NCI-H1436 treated with DMSO at 0.1 percent for 48 hours (cell line): ENCODE measurements at places on chromosomes 12 and 14.
A peak's percentile ranks its signal among the peaks of the same experiment; 100 is the strongest.

- DNase-seq = no peak
Observed at GRCh38 chr14:71437870-71438269, 494.4 kb upstream of the RGS6 start.

DNA sequence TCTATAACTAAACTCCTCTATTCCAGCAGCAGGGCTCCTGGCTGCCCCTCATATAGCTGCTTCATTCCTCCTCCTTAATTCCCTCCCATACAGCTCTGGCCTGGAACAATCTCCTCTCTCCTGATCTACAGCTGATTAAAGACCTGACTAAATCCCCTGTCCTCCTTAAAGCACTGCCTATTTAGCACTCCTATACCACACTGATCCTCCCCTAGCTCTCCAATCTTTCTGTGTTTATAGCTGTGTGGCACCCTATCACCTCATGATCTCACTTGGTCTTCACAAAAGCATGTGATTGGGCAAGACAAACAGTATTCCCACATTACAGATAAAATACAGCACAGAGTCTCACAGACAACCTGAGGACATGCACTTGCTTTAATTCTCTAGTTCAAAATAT, 17.4 kb downstream of the FMNL3 start:
- DNase-seq = no peak

- no peak for DNase-seq
Observed at GRCh38 chr12:119328111-119328510, 6.4 kb upstream of the CCDC60 start.

- no peak for DNase-seq
Observed at GRCh38 chr12:124463341-124463921, 104.0 kb downstream of the NCOR2 start.

DNA sequence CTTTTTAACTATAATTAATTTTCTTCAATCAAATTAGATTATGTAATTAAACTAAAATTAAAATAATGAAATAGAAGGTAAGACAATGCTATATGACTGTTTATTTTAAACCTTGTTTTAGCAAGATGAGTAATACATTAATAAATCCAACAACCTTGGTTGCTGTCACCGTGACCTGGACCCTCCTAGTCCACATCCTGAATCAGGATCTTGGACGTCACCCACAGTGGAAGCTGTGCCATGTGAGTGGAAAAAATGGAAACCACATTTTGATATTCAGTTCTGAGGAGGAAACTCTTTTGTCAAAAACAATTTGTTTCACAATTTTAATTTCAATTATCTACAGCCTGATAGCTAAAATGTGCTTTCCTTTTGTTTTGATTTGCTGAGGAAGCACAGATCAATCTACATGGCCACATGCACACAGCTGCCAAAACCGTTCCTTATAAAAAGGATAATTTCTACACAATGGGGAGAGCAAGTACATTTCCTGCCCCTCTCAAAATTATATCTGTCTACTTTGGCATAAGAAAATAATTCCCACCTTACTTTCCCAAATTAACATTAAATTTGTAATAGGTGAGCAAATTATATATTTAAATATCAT, 255.5 kb downstream of the RASSF9 start:
- no peak for DNase-seq

GRCh38 chr12:77814386-77814785, 16.3 kb upstream of the NAV3 start:
- no peak for DNase-seq

GRCh38 chr14:30385925-30386324, 173.0 kb upstream of the G2E3 start:
- peak; percentile 41 for DNase-seq

- no peak for DNase-seq
Observed at GRCh38 chr12:90275088-90275487, 566.5 kb upstream of the ATP2B1 start.

DNA sequence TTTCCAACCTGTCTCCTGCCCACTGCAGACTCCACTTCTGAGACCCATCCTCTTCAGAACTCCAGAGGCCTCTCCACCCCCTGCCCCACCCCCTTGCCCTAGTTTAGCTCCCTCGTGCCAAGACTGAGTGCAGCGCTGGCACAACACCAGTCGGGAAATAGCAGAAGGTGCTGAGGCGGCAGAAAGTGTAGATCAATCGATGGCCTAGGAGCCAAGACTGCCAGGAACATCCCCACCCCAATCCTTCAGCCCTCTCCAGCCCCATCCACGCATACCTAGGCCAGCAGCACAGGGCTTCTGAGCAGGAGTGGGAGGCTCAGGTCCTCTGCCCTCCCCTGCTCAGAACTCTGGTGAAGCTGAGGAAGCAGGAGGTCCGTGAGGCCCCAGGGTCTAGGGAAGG, 1.1 kb downstream of the CPNE6 start:
- DNase-seq = no peak

- DNase-seq = no peak
Observed at GRCh38 chr12:27967551-27968054, 4.9 kb downstream of the PTHLH start.

GRCh38 chr12:53223389-53224060, 8.5 kb downstream of the RARG start:
- DNase-seq = no peak

GRCh38 chr14:36086629-36087395, 89.7 kb downstream of the PTCSC3 start:
- no peak for DNase-seq

- no peak for DNase-seq
Observed at GRCh38 chr12:1280059-1280458, 289.0 kb downstream of the ERC1 start.

DNA sequence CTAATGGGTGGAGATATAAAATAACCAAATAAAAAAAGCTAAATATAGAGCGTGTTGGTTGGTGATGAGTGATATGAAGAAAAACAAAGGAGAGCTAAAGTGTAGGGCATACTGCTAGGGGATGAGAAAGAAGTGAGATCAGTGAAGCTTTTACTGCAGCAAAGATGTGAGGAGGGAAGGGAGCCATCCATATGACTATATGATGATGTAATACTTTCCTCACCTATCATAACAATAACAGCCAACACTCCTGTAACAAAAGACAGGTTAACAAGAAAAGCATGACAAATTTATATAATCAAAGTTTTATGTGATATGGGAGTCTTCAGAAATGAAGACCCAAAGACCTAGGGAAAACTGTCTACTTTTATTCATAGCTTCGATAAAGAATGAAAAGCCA, 57.4 kb upstream of the LRFN5 start:
- DNase-seq = no peak

GRCh38 chr14:83734431-83734830, 1795.5 kb upstream of the FLRT2 start:
- DNase-seq = no peak

GRCh38 chr12:2267703-2268470, 215.1 kb downstream of the CACNA1C start:
- no peak for DNase-seq

GRCh38 chr14:93566065-93566693, 135.4 kb downstream of the UNC79 start:
- no peak for DNase-seq

DNA sequence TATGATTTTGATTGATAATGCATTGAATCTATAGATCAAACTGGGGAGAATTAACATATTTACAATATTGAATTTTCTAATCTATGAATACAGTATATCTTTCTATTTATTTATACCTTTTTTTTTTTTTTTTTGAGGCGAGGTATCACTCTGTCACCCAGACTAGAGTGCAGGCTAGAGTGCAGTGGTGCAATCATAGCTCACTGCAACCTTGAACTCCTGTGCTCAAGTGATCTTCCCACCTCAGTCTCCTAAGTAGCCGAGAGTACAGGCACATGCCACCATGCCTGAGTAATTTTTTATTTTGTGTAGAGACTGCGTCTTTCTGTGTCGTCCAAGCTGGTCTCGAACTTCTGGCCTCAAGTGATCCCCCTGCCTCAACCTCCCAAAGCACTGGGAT, 20.4 kb downstream of the LTBR start:
- DNase-seq = no peak

GRCh38 chr12:92602476-92602875, 100.3 kb upstream of the PLEKHG7 start:
- DNase-seq = no peak

- DNase-seq = no peak
Observed at GRCh38 chr14:95221531-95221930, 64.2 kb upstream of the DICER1 start.

DNA sequence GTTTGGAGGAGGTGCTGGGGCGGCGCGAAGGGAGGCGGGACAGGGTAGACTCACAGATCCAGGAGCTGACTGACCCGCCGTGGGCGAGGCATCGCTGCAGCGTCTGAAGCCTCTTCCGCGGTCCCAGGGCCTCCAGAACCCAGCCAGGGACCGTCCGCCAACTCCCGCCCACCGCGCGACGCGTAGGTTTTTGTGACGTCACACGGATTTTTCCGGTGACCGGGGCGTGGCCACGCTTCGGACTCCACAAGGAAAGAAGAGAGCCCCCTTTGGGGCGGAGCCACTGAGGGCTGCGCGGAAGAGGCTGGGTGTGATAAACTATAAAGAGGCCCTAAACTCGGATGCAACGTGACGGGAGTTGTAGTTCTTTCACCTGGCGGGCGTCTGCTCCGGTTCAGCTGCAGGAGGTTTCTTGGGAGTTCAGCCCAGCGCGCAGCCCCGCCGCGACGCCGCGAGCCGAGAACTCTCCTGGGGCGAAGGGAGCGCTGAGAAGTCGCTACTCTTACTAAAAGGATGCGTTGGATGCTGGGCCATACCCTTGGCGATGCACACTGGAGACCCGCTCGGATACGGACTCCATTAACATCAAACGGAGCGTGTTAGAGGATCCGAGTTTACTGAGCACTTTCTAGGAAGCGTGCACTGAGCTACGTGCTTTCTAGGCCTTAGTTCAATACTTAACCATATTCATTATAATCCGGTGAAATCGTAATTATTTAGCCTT, at the start of gene AMN1:
AMN1 (minus strand) TSS at position 105 of the 724 bp plus-strand sequence; CDS start at position 92, 13 bp downstream.
- DNase-seq = peak; percentile 96

- no peak for DNase-seq
Observed at GRCh38 chr14:51396222-51396815, 156.3 kb downstream of the TMX1 start.

DNA sequence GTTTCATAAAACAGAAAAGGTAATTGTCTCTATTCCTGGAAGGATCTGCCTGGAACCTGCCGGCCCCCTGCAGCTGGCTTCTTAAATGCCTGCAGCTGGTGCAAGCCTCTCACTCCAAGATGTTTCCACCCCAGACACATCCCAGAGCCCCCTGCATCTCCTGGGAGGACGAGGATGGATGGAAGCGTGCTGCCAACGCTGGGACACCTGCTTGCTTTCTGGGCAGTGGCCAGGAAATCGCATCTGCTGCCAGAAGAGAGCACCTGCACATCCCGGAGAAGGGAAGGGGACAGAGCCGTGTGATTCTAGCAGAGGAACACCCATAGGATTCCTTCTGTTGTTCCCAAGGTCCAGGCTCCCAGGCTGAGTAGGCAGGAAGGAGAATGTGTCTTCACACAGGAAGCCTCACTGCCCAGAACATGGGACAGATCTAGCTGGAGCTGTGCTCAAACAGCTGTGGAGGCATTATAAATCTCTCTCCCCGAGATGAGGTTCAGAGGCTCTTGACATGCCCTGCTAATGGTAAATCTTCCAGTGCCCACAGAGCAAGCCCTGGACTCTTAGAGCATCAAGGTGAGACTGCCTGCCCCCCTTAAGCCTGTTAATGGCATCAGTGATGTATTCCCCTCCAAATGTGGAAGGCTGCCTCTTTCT, 138.8 kb upstream of the MAP1LC3B2 start:
- DNase-seq = no peak

- DNase-seq = no peak
Observed at GRCh38 chr14:84298663-84299195, 1231.2 kb upstream of the FLRT2 start.

- no peak for DNase-seq
Observed at GRCh38 chr12:104565606-104566243, 109.0 kb downstream of the CHST11 start.

GRCh38 chr12:10397296-10397695, 7.5 kb upstream of the KLRK1 start:
- DNase-seq = no peak

GRCh38 chr12:108180255-108181094, 51.4 kb downstream of the WSCD2 start:
- DNase-seq = no peak

DNA sequence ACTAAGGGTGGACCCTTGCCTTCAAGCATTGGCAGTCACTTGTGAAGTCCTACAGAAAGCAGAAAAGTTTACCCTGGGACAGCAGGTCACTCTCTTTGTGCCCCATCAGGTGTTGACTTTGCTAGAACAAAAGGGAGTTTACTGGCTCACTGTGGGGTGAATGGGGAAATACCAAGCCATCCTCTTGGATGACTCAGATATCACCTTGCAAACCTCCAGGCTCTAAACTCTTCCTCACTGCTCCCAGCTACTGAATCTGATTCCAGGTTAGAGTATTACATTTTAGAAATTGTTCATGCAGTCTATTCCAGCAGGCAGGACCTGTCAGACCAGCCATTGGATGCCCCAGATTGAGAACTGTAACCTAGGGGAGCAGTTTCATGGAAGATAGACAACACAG, 7.3 kb upstream of the EDDM3B start:
- no peak for DNase-seq

- DNase-seq = no peak
Observed at GRCh38 chr12:109113661-109114321, 2.6 kb upstream of the ACACB start.

DNA sequence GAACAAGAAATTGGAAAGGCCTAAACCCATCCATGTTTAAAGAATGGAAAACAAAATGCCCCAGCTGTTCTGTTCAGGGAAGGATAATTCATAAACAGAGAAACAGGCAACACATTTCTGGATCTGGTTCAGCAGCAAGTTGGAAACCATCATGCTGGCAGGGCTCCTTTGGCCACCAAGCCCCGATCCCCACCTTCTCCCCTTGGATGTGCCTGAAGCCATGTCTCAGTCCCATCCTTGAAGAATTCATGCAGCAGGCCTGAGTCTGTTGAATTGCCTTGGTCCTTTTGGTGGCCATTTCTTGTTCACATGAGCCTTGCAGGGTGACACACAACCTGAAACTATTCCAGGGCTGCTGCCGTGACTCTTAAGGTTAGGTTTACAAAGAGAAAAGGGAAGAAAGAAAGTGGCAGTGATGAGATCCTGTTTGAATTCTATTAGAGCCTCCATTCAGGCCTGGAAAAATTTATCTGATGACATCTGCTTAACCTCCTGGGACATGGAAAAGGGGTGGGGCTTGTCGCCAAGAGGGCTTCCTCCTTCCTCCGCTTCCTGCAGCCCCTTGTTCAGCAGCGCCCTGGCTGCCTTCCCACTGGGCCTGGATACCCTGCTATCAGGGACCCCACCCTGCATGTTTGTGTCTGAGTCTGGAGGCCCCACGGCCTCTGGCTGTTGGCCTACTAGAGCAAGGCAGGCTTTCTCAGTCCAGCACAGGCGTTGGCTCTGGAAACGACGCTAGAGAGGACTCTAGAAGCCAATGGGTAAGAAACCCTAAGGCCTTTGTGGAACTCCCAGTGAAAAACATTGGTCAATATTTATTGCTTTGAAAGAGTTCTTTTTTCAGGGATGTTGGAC, 341.9 kb downstream of the C12orf75 start:
- no peak for DNase-seq

- DNase-seq = no peak
Observed at GRCh38 chr14:59832653-59833294, 37.8 kb downstream of the RTN1 start.

- no peak for DNase-seq
Observed at GRCh38 chr12:83629931-83630330, 943.2 kb downstream of the TMTC2 start.

- no peak for DNase-seq
Observed at GRCh38 chr14:62056789-62057188, 294.6 kb downstream of the SNAPC1 start.
